ENCODE measurements at places on chromosomes 5 and 9.

GRCh38 chr5:157175071-157175612 is 5.5 kb upstream of the ITK start:
- peak; percentile 53 for DNase-seq

GRCh38 chr5:32960340-32961058 is 249.4 kb downstream of the NPR3 start:
- DNase-seq, result no peak

DNA sequence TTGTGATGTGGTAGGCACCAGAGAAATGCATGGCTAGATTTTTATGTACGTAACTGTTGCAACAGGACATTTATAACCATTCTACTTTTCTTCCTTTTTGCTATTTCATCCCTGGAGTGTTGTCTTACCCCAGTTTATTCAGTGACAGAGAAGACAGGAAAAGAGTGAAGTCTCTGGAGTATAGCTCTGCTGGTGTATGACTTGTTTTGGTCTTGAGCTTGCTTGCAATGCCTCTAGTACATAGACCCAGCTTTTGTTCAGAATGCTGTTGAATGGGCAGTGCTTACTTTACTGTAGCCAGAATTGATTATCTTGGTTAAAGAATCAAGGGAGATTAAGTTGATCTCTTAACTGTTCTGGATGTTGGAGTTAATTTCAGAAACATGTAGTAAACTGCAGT is 94.3 kb downstream of the PBX3 start:
- DNase-seq, result no peak

DNA sequence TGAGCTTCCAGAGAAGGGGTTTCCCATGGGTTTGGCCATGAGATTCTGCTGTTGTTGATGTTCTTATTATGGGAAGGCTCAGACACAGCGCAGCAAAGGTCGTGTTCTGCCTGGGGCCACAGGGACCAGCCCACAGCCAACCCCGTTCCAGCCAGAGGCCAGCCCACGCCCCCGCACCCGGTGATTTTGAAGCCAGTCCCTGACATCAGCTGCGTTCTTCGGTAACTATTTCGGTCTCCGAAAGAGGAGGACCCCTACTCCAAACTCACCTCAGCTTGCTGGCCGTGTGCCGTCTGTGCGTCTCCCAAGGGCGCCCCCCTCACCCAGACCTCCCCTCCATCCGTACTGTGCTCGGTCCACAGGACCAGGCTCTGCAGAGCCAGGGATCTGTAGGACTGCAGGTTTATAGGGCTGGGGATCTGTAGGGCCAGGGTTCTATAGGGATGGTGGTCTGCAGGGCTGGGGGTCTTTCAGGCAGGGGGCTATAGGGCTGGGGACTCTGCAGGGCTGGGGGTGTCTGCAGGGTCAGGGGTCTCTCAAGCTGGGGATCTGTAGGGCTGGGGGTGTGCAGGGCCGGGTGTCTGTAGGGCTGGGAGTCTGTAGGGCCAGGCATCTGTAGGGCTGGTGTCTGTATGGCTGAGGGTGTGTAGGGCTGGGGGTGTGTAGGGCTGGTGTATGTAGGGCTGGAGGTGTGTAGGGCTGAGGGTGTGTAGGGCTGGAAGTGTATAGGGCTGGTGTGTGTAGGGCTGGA is 11.8 kb downstream of the COL5A1 start:
- no peak for DNase-seq

DNA sequence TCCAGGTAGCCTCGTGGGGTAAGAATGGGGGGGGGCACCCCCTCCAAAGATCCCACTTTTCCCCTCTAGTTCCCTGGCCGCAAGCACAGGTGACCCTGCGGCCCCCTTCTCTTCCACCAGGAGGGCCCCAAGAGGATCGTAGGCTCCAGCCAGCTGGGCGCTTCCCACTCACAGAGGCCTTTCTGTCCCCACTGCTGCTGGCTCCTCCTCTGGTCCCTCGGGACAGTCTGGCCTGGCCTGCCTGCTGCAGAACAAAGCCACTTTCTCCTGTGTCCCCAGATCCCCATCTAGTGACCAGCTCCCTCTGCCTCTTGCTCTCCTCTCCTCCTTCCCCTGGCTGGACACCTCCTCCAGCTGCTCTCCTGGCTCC is 534 bp upstream of the SAPCD2 start:
- no peak for DNase-seq

DNA sequence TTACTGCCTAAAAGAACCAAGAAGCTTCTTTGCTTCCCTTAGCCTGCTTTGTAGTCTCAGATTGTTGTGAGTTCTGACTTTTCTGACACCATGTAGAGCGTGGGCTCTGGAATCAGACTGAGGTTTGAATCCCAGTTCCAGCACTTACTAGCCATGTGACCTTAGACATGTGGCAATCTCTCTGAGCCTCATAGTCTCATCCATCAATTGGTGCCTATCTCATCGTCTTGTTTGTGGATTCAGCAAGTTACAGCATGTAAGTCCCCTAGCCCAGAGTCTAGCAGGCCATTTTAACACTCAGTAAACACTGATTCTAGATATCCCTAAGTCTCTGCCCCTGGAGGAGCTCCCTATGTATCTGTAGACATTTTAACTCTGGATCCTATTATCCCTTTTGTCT is 94.7 kb downstream of the ANGPTL2 start:
- DNase-seq, result no peak

DNA sequence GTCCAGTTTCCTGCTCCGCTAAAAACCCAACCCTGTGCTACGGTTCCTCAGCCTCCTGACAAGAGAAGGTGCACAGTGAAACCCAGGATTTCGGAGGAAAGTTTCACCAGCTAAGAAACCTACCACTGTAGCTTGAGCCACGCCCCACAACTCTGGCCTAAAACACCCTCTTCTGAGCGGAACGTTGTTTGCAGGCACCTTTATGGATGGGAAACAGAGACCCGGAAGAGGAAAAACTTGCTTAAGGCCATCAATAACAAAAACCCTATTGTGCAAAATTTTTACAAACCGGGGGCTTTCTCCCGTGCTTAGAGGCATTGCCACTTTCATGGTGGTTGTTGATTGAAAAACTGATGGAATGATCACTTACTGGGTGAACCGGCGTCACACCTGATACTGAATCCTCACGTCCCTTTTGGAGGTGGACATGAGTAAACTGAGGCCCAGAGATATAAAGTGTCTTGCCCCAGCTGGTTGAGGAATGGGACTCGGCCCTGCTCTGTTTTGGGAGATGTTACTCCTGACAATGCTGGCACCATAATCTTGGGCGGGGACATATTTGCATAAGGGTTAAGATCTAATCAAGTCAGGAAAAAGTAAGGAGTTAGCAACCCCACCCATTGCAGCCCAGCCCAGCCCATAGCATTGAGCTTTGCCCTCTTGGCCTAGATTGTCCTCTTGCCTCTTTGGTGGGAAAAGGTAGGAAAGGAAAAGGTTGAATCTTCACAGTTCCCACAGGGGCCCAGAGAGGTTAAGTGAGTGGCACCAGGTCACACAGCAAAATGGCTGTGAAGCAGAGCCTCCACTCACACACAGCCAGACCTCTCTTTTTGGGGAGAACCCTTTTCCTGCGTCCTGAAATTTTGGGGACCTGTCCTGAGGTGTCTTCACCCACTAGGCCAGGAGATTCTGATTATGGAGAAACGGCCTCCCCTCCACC is 23.2 kb upstream of the PTGS1 start:
- no peak for DNase-seq

DNA sequence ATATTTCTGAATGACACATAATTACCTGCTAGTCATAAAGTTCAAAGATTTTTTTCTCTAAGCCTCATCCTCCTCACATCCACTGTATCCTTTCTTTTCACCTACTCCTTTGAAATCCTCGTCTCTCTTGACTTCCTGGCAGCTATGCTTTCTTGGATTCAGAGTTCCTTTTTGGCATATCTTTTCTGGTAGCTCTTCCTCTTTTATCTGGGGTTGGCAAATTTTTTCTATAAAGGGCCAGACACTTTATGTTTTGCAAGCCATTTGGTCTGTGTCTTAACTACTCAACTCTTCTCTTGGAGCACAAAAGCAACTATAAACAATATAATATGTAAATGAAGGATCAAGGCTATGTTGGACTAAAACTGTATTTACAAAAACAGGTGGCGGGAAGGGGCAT is 197.5 kb downstream of the KIAA0825 start:
- no peak for DNase-seq

DNA sequence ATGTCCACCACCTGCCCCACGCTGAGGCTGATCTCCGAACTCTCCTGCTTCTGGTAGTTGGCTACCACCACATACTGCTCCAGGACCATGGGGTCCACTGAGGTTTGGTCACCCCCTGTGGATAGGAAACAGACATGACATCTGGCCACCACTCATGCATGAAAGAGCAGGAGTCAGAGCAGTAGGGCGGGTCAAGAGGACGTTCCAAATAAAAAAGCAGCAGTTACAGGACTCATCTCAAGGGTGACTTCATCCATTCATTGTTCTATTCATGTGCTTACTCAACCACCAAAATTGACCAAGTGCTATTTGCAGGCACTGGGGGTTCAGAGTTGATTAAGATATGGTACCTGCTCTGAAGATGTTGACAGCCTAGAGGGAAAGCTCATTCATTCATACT is 79.2 kb upstream of the UBTD2 start:
- DNase-seq, result no peak

DNA sequence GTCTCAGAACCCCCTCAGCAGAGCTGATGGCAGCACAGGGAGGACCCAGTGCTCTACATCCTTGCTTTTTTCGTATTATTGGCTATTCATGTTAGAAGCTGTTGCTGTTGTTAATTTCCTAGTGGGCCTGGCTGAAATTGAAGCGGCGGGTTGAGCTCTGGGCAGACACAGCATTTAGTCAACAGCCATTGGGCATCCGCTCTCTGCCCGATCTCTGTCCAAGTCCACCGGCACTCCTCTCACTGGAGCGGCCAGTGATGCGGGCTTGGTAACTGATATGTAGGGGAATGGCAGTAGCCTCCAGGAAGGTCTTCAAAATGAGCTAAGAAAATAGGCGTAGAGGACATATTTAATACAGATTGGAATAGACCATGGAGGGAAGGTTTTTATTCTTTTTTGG is 1.3 kb upstream of the GARNL3 start:
- DNase-seq, result no peak

DNA sequence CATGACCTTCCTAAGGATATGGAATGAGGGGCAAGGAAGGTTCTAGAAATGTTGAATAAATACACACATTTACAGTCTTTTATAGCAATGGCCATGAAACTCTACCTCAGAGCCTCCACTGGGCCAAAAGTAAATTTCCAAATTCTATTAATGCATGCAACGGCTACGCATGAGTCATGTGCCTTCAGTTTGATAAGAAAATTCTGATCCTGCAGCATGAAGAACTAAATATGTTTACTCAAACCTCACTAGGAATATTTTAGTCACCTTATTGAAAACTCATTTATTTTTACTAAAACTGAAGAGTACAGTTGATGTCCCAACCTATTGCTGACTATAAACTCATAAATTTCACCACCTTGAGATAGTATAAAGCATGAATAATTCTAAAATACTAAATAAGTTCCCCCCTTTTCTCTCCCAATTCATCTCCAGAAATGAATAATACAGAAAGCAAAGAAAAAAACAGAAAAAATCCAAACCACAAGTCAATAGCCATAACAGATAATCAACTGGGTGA is 92.4 kb downstream of the GNAQ start:
- no peak for DNase-seq

GRCh38 chr5:151949701-151950308 is 25.2 kb upstream of the GLRA1 start:
- peak; percentile 60 for DNase-seq

DNA sequence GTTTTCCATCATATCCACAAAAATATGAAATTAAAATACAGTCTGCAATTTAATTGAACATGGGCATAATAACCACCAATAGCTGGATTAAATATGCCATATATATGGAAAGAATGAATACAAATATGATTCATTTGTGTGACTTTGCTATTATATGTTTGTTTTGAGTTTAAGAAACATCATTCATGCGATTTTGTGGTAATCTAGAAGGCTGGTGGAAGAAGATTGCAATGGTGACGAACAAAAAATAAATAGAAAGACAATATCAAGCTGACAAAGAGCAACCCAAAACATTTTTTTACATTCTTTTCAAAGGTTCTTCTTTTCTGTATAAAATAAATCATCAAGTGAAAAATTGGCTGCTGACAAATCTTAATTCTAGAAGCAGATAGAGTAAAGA is 610.0 kb downstream of the MAT2B start:
- no peak for DNase-seq
